ENCODE measurements at places on chromosomes 6 and 20. TPM values are rescaled to one million over a fixed set of nuclear protein-coding genes. Genes with fewer than 3 reads are reported as not detected.

DNA sequence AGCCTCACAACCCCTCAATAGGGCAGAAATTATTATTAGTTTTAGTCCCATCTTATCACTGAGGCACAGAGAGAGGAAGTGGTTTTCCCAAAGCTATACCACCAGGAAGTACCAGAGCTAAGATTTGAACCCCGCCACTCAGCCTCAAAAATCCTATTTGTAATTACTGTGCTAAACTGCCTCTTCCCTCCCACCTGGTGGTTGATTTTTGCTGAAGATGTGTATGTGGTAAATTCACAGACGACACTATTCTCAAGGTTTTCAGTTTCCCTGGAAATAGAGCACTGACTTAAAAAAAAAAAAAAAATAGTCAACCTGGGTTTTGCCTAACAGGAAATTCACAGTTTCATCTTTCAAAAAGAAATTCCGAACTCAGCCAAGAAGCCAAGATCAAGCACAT, 57.9 kb downstream of the TSHZ2 start:
- DNase-seq = no peak
- no peak overlapping the region for H3K4me3 ChIP-seq
- peaks cover 5% of the 10 kb centered on the region for H3K27me3 ChIP-seq
- H3K36me3 ChIP-seq = no peaks in the 10 kb centered on the region
- peaks cover 2% of the 10 kb centered on the region for H3K4me1 ChIP-seq

DNA sequence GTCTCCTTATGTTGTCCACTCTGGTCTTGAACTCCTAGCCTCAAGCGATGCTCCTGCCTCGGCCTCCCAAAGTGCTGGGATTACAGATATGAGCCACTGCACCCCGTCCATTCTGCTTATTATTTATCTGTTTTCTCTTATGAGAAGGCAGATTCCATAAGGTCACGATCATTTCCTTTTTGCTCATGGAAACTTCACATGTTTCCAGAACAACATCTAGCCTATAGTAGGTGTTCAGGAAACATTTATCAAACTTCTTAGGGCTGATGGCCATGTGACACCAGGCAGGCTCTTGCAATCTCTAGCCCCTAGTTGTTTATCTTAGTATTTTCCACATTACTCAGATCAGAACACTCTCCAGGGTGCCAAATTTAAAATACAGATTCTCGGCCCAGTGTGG, 61.2 kb downstream of the ZFP64 start:
- peaks cover 4% of the 10 kb centered on the region for H3K4me1 ChIP-seq
- no peak overlapping the region for H3K4me3 ChIP-seq
- DNase-seq = no peak
- no peak overlapping the region for H3K27ac ChIP-seq

GRCh38 chr20:63743210-63743970, 3.8 kb downstream of the SLC2A4RG start:
- peaks cover 2% of the 10 kb centered on the region for H3K4me1 ChIP-seq
- DNase-seq = no peak
- H3K4me3 ChIP-seq = no peak overlapping the region
- H3K27ac ChIP-seq = no peak overlapping the region
- H3K36me3 ChIP-seq = no peaks in the 10 kb centered on the region

DNA sequence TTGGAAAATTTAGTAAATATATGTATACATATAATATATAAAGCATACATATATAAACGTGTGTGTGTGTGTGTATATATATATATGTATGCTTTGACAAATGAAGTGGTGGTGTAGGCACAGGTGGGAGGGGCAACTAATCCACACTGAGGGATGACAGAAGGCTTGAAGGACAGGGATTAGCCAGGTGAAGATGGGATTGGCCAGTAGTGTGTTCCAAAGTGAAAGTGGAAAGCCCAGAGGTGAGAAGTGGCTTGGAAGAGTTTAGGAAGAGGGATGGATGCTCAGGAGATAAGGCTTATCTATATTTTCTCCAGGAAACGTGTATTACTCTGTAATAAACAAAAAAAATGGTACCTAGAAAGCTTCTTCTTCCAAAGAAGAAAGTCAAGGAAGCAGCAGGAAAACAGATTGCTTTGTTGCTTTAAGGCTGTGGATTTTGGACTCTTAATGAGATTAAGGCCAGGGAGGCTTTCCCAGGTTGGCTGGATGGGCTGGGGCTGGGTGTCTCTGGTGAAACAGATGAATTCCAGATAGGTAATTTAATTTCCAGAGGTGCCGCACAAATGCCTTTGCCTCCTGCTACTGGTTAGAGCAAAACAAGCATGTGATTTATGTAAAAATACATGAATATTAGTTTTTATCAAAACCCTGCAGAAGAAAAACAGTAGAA, 63.9 kb downstream of the JARID2 start:
- H3K4me1 ChIP-seq = peaks cover 72% of the 10 kb centered on the region
- H3K36me3 ChIP-seq = peaks cover 14% of the 10 kb centered on the region
- no peaks in the 10 kb centered on the region for H3K27me3 ChIP-seq
- DNase-seq = no peak
- no peak overlapping the region for H3K4me3 ChIP-seq
- H3K27ac ChIP-seq = no peak overlapping the region

Gene CCN5
- not detected for total RNA-seq

Data from activated CD8-positive, alpha-beta memory T cell treated with anti-CD3 and anti-CD28 coated beads, Interleukin-2, amount 10 ng/mL, durations not matched to agents 7 days and 5 days (primary cell).